ENCODE measurements at places on chromosomes 6 and 20.

GRCh38 chr6:6169141-6169540, 151.3 kb downstream of the F13A1 start:
- no peak for DNase-seq

GRCh38 chr6:143322386-143322785, 128.1 kb downstream of the ADAT2 start:
- DNase-seq: no peak

DNA sequence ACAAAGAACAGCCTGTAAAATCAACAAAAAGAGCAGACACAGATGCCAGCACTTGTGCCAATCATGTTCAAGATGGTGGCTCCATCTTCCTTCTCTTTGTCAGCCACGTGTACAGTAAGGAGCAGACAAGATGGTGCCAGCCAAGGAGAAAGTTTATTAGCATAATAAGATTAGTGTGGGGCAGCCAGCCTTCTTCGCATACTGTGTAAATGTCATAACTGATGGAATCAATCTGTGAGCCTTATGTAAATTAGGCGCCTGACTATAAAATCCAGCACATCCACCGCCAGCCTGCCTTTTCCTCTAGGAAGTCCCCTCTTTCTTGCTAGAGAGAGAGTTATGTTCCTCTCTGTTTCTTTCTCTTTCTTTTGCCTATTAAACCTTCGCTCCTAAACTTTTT, 99.7 kb upstream of the RALGAPA2 start:
- DNase-seq: no peak

DNA sequence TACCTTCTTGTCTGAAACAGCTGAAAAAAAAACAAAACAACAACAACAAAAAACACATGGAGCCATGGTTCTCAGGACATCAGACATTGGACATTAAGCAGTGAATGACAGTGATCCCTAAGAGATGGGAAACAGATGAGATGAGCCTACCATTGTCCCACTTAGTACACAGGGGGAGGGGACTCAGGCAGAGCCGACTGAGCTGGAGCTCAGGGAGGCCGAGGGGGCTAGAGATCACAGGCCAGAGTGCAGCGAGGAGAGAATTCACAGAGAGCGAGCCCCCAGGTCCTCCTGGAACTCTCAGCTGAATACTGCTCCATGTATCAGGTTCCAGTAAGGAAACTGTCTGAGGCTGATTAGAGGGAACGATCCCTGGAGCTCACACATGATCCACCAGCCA, 134.6 kb downstream of the GRM4 start:
- DNase-seq: no peak

DNA sequence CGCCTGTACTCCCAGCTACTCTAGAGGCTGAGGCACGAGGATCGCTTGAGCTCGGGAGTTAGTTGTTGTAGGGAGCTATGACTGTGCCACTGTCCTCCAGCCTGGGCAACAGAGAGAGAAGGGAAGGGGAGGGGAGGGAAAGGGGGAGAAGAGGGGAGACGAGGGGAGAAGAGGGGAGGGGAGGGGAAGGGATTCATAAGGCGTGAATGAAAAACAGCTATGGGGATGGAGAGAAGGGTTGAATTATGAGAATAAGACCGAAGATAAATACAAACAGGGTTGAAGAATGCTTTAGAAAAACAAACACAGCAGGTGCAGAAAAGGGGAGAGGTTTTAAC, 106.0 kb downstream of the TRIM27 start:
- no peak for DNase-seq

GRCh38 chr6:165905744-165906143, 242.7 kb upstream of the PDE10A start:
- DNase-seq: no peak

- no peak for DNase-seq
These were observed 310.3 kb downstream of the CLVS2 start for GRCh38 chr6:123306334-123306733.

- no peak for DNase-seq
These were observed 502 bp downstream of the DXO start for GRCh38 chr6:31971279-31971992.

- DNase-seq: no peak
These were observed 886.7 kb downstream of the TBC1D32 start for GRCh38 chr6:120447605-120448004.

DNA sequence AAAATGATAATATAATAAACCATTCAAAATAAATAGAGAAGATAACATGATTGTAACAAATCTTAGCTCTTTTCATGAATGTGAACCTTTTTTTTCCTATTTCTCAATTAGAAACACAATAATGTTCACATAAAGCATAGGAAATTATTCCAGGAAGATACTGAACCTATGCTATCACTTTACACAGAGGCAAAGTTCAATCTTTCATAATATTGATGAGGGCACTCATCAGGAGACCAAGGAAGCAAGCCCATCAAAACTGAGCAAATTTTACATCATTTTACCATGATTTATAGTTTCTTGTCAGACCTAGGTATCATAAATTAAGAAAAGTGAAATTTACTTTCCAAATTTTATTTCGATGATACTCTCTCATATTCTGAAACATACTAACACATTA, 938.5 kb downstream of the TBC1D32 start:
- DNase-seq: no peak

DNA sequence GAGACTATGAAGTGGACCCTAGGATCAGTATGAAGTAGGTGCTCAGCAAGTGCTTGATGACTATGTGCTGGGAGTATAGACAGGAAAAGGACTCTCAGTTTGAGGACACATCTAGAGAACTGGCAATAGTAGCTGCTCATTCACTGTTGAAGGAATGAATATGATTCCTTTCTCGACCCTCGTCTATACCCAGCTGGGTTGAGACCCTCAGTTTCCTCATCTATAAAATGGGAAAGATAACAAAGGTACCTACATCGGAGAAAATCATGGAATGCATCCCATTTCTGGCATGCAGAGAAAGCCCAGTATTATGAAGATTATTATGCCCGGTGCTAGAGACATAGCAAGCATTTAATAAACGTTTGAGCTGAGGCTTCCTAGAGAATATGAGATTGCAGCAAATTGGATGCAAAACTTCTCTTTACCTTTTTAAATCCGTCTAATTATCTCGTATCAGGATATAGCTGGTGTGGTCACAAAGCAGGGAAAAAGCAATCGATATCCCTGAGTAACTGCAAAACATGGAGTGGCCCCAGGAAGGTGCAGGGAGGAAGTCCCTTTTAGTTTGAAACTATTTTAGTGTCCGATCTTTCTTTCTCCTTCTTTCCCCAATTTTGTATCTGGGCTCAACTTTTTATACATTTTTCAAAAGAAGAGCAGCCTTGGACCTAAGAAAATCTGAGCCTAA, 2.8 kb upstream of the PCK1 start:
- DNase-seq: no peak

DNA sequence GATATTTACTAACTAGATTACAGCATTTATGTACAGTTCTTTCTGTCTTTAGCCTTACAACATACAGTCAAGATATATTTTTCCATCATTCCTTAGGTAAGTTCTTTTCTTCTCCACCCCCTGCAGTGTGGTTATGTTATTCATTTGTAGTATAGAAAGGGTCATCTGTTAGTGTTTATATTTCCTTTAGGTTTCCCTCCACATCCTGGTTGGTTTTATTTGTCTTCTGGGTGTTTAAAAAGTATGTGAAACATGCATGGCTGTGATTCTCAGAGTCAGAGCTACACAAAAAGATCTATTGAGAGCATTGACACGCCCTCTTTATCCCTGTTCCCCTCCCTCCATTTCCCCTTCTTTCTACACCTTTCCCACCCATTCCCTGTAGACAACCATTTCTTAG, 20.1 kb downstream of the DHX35 start:
- no peak for DNase-seq
